Stimulated activated CD4-positive, alpha-beta T cell treated with anti-CD3 and anti-CD28 coated beads, TNF-alpha, amount 100 ng/mL, for 4 hours (primary cell): ENCODE measurements at places on chromosomes 5 and 9.

DNA sequence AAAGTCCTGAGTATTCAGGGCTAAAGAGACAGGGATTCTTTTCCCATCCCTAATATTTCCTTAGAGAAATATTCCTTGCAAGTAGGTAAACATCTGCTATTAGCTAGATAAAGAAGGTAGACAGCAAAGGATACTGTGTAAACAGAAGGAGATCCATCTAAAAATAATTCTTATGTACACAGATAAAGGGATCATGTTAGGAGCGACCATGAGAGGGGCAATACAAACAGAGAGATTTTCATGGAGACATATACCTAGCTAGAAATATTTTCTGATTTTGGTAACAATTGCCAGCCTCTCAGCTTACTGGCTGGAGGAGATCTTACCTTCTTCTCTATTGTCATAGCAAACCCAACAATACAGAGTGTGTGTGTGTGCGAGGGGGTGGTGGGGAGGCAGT, 184.6 kb upstream of the DMAC1 start:
- DNase-seq: no peak

GRCh38 chr5:65255294-65255693, 226.4 kb downstream of the ADAMTS6 start:
- no peak for DNase-seq

- DNase-seq: no peak
Measured at GRCh38 chr5:150350524-150351344, 6.8 kb upstream of the TCOF1 start.

DNA sequence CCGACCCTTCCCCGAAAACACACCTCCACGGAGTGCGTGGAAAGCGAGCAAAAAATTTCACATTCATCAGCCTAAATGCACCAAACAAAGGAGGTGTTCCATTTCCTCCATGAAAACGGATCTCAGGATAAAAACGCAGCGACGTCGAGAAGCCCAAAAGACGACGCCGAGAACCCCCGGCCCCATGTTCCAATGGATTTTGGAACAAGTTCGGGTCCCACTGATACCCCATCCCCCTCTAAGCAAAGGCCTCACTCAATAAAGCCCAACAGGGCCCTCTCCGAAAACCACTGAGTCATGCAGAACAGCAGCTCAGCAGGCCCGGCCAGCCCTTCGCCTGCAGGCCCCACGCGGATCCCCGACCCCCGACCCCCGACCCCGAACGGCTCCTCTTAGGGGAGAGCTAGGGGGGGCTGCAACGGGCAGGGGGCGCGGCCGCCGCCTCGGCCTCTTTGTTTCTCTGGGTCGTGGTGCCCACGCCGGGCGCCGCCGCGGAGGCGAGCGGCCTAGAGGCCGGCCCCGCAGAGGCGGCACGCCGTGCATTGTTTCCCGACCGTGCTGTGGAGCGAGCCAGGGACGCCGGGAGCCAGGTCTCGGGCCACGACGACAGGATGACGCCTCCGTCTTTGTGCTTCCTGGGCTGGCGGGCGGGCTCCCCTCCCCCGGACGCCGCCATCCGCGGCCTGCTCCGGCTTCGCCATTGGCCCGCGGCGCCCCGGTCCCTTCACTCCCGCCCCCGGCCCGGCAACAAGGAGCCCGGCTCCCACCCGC, 915 bp downstream of the ZFAND5 start:
- peak; percentile 55 for DNase-seq

DNA sequence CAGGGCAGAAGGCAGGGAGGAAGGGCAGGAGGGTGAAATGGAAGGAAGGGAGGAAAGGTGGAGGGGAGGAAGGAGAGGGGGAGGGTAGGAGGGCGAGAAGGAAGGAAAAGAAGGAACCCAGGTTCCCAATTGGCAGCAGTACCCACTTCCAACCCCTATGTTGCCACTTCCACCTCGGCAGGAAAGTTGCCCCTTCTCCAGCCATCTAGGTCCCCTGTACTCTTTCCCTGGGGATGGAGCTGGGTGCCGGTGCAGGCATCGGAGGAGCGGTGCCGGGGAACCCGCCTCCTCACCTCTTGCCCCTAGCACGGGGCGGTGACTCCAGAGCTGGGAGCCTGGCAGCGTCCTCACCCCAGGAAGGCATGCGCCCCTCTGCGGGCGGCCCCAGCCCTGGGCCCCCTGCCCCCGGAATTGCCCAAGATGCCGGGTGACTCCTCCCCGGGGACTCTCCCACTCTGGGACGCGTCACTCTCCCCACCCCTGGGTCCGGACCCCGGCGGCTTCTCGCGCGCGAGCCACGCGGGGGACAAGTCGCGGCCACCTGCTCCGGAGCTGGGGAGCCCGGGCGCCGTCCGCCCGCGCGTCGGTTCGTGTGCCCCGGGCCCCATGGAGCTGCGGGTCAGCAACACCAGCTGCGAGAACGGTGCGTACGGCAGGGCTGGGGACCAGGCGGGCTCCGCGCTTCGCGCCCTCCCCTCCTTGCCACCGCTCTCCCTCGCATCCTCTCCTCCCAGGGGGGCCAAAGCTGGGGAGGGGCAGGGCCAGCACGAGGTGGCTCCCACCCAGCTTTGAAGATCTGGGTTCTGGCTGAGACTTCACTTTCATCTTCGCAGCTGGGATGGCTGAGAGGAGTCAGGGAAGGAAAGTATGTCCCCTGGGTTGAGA, at the start of gene NIPAL4:
Gene NIPAL4 (plus strand): TSS at position 499 of the 885 bp plus-strand sequence. CDS start 108 bp downstream, at position 607.
- DNase-seq: no peak

GRCh38 chr9:37191403-37192089, 71.2 kb downstream of the ZCCHC7 start:
- no peak for DNase-seq
